Esophagus squamous epithelium (tissue), 5 donors: ENCODE measurements at places on chromosomes 16 and 17.

DNA sequence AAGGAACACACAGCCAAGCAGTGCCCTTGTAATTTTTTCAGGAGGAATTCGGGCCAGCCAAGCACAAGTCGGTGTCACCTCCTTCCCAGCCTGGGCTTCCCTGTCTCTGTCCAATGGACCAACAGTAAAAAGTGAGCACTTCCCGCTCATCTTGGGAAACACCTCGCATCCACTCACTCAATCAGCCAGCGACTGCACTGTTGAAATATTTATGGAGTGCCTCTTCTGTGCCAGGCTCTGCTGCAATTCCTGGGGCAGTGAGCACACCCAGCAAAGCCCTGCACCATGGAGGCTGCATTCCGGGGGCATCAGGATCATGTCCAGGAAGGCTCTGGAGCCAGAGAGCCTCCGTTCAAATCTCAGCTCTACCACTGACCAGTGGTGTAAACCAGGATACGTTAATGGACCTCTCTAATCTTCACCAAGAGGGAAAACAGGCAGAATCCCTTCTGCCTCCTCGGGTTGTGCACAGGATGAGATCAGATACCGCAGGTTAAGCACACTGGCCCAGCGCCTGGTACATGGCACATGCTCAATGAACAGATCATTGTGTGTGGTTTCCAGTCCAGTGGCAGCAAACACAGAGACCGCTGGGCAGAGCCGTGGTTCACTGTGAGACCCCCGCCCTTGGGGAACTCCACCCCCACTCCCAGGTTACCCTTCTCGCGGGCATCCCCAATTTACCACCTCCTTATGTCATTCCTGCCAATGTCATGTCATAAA, 194.3 kb downstream of the ZNF423 start:
- no peak for DNase-seq

- DNase-seq: no peak
These were observed 2.7 kb upstream of the AMFR start for GRCh38 chr16:56428091-56428490.

DNA sequence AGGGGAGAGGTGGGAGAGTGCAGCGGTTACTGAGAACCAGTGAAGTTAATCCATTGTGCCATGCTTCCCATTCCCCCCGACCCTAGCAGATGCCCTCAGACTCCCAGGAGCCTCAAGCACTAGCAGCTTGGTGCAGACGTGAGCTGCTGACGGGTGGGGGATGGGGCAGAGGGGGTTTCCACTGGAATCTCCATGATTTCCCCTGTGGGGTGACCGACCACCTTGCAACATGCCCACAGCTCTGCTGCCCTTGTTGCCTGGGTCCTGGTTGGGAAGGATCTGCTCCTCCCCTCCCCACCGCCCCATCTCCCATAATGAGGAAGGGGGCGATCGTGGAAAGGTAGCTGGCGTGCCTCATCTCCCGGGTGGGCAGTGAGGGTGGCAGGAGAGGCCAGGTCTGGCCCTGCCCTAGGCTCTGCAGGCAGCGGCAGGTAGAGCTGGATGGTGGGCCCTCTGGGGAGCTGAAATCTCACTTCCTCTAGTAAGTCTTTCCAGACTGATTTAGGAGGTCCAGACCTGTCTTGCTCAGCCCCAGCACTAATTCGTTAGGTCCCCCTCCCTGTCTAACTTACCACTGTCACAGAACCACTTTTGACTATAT, 9.6 kb downstream of the FLOT2 start:
- DNase-seq: no peak

DNA sequence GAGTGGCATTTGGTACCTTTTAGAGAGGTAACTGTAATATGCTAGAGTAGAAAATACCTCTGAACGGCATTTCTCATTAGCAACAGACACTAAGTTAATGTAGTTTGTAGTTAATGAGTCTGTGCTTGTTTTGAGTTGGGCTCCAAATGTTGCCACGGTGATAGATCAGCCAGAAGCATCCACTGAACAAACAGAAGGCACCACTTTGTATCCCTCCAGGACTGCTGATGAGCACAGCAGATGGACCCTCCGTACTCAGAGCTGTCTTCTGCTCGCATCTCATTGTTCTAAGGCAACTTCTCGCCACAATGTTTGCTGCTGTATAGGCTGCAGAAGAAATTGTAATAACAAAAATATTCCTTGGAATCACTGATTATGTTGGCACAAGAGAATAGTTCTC, 56.1 kb downstream of the TNRC6C start:
- no peak for DNase-seq
